ENCODE measurements at places on chromosomes 6 and 20.
A peak's percentile ranks its signal among the peaks of the same experiment; 100 is the strongest.

DNA sequence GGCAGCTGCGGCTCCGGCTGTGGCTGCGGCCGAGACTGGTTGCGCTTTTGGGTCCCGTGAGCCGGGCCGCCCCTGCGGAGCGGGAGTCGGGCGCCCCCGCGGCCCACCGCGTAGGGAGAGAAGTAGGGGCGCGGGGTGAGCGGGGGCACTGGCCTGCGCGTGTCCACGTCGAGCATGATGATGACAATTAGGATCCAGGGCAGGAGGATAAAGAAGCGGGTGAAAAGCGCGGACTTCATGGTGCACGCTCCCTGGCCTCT lies 739 bp downstream of the B3GAT2 start:
- DNase-seq = no peak

GRCh38 chr6:15269011-15269410 lies 23.1 kb downstream of the JARID2 start:
- DNase-seq = no peak

DNA sequence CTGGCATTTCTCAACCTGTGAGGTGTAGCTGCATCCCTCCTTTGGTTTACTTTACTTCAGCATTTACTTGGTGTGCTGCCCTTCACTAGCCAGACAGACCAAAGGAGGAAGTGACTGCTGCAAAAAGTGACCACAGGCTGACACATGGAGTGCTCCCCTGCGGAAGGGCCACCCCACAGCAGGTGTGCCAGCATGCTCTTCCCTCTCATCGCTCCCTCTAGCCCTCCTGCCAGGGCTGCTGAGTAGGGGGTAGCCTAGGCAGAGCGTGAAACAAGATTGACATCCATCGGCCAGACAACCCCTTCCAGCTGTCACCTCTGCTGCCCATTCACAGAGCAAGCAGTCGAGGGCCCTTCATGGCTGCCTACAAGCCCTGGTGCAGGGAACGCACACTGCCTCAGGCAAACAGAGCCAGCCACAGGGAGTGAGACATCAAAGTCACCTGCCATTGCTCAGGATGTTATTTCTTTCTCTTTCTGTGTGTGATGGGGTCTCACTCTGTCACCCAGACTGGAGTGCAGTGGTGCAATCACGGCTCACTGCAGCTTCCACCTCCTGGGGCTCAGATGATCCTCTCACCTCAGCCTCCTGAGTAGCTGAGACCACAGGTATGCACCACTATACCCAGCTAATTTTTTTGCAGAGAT lies 102.0 kb upstream of the RPS6KA2 start:
- no peak for DNase-seq

- DNase-seq = no peak
Measured at GRCh38 chr6:15017261-15017660, 228.6 kb upstream of the JARID2 start.

DNA sequence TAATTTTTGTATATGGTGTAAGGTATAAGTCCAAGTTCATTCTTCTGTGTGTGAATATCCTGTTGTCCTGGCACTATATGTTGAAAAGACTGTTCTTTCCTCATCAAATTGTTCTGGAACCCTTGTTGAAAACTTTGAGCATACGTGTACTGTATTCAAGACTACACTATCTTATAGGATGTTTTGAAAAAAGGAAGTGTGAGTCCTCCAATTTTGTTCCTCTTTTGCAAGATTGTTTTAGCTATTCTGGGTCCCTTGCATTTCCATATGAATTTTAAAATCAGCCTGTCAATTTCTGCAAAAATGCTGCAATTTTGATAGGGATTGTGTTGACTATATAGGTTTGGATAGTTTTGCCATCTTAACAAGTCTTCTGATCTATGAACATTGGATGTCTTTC lies 195.2 kb downstream of the BACH2 start:
- DNase-seq = no peak

- no peak for DNase-seq
Measured at GRCh38 chr20:57638895-57639236, 18.6 kb upstream of the ZBP1 start.

DNA sequence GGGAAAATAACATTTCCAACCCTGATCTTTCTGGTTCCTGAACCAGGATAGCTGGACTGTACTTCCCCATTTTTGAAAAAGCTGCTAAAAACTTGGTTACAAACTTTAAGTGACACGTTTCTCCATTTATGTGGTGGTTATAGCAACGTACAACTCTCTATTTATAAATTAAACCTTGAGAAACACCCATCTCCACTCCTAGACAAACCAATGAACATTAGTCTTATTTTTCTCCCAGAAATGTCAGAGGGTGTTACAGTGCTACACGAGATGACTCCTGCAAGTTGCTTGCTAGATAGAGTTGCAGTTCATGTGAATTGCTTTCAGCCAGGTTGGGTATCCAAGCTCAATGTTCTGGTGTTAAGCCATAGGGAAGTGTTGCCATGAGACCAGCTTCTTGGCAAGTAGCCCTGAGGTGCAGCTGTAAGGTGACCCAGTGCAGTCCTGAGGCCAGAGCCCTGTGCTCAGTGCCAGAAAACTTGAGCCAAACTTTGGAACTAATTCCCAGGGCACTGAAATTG lies 51.3 kb upstream of the REV3L start:
- peak; percentile 65 for DNase-seq

DNA sequence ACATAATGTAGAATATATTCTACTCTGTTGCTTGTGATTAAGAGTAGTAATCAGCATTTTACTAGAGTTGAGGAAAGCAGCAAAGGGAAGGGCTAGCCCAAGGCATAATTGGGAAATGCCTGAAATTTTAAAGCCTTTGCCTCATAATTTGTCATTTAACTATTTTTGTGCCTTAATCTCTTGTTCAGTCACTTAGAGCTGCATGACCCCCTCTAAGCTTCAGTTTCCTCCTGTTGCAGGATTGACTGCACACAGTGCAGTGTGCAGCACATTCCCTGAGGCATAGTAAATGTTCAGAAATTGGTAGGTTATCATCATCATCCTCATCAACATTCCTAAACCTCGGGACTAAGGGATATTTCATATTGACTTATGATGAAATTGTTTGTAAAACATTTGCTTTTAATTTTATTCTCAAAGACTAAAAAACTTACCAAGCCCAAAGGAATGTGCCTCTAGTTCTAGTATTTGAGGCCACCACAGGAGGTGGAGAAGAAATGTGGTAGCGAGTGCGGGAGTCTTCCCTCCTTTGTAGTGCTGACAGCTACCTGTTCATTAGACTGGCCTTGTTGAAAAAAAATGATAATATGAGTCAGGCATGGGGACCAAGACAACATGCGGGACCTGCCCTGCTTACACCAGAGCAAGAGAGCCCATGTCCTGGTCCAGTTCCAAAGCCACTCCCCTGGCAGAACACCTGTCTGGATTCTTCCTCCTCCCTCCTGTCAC lies 14.8 kb upstream of the TENT5A start:
- no peak for DNase-seq

- DNase-seq = no peak
Measured at GRCh38 chr20:16653266-16653665, 76.6 kb upstream of the SNRPB2 start.
